Inflammatory macrophage treated with lipopolysaccharide for 4 hours (primary cell): ENCODE measurements at places on chromosomes 2 and 18.

DNA sequence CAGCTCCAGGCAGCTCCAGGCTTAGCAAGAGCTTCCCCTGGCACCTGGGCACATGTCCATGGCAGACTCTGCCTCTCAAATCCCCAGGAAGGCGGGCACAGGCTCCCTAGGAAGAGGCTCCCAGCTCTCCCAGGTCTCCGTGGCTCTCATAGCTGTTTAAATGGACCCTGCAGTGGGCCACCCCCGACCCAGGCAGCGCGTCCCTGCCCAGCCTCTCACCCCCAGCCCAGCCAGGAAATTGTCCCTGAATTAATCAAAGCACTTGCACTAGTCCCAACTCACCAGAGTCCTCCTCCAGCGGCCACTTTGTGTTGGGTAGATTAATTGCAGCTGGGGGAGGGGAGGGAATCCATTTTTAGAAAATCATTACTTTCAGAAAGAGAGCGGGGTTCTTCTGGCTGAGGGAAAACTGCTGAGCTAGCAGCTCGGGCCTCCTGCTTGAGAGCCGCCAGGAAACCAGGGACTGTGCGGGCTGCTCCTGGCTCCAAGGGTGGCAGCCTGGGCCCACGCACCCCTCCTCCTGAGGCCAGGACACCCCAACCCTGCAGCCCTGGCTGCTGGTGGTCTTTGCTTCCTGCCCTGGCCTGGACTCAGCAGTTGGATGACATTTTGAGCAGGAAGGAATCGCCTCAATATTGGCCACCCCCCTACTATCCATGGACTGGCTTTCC is 36.0 kb downstream of the SMAD7 start:
- DNase-seq, result no peak

DNA sequence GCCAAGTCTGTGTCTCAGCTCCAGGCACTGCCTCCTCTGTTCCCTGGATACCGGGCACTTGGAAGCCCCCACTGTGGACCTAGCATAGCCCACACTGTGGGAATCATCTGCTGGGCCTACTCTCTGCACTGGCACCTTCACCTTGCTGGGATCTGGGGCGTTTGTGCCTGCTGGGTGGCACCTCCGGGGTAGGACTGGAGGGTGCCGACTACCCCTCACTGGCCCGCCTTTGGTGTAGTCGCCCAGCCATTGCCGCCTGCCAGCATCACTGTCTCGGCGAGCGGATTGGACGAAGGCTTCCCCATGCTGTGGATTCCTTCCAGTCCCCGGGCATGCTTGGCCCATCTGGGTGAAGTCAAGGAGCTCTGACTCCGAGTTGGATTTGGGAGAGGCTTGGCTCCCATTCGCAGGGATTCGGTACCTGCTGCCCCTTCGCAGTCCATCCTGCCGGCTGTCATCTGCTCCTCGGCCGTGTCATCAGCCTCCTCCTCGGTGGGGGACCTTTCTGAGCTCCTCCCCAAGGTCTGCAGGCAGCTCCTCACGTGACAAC is 180.6 kb upstream of the HDAC4 start:
- no peak for DNase-seq

DNA sequence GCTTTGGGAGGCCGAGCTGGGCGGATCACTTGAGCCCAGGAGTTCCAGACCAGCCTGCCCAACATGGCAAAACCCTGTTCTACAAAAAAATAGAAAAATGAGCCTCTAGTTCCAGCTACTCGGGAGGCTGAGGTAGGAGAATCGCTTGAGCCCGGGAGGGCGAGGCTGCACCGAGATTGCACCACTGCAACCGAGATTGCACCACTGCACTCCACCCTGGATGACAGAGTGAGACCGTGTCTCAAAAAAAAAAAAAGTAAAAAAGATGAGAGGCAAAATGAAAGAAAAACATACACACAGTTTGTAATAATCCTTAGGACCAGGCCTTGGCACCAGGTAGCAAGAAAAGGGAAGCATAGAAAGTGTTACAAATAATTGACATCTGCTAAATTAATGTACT is 22.0 kb downstream of the RBM43 start:
- peak; percentile 71 for DNase-seq

DNA sequence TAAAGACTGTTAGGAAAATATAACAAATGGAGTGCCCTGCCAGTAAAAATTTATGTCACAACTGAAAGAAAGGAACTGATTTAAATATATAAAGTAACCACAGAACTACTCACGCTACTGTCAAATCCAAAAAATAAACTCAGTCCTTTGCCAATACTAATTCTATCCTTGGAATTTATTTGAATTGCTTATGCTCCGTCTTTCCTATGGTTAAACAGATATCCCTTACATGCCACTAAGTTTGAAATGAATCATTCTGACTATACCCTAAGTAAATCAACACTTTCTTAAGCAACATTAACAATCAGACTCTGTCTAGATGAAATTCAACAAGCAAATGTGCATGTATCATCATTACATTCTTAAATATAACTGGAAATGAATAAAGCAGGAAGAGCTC is 9.8 kb downstream of the HNRNPLL start:
- DNase-seq, result no peak

DNA sequence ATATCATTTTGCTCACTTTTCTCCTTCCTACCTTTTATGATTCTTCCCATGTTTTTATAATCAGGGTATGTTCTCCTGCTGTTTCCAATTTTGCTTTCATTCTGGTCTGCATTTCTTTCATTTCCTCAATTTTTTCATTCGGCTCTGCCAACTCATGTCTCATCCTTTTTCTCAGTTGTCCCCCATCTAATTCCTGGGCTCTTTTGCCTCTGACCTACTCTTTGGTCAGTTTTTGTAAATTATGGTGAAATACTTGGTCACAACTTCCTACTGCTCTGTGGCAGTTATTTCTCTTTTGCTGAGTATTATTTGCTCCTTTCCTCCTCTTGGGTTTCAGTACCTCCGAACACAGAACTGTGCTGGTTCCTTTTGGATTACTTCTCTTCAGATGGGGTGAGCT is 27.5 kb downstream of the MYO7B start:
- DNase-seq, result peak; percentile 88
